ENCODE measurements at places on chromosomes 1 and 21.

DNA sequence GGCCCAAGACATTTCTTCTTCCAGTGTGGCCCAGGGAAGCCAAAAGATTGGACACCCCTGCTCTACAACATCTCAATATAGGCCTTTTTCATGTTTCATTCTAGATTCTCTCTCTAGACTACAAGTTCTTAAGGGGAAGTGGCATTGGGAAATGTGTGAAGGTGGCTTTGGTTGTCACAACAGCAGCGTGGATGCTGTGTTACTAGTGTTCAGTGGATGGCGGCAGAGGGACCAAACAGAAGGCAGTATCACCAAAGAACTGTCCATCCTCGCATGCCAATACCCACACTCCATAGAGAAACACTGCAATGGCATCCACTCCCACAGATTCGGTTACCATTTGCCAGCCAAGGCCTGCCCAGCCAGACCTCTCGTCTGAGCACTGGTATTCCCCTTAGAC lies 24.3 kb upstream of the IFNAR2 start:
- no peak for DNase-seq

DNA sequence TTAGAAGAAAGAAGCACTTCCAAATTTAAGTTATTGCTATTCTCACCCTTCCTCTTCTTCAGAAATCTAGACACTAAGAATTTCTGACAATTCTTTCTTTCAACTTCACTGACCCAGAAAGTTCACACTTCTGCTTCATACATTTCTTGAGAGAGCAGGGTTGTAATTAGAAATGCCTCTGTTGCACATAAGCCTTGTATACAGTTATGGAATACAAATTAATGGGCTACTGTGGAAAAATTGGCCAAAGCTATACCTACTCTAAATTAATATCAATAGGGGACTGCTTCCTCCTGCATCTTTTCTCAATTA lies 1.5 kb downstream of the TNFSF18 start:
- no peak for DNase-seq

GRCh38 chr21:19830446-19830845 lies 1167.8 kb upstream of the NCAM2 start:
- no peak for DNase-seq

DNA sequence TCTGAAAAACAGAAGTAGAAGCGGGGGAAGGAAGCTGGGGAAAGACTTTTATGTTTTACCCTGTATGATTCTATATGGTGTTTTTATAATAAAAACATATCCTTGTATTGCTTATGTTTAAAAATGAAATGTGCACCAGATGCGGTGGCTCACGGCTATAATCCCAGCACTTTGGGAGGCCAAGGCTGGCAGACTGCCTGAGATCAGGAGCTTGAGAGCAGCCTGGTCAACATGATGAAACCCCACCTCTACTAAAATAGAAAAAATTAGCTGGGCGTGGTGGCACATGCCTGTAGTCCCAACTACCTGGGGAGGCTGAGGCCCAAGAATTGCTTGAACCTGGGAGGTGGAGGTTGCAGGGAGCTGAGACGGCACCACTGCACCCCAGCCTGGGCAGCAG lies 155.4 kb downstream of the SMYD3 start:
- DNase-seq = no peak

DNA sequence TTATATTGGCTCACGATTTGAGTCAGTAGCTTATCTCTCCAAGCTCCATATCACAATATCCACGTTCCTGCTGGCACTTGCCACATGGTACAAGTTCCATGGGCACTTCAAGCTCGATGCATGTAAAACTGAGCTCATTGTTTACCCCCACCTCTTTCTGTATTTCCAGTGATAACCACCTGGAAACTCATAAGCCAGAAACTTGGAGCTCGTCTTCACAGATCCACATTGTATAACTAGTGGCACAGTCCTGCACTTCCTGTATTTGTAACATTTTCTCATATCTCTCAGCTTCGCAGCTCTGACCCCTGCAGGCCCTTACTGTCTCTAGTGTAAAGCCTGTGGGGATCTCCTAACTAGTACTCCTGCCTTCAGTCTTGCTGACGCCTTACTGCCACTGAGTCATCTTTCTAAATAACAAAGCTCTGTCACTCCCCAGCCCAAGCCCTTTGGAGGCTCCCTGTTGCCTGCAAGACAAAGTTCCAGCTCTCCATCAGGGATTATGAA lies 6.5 kb upstream of the C2CD4D start:
- no peak for DNase-seq

DNA sequence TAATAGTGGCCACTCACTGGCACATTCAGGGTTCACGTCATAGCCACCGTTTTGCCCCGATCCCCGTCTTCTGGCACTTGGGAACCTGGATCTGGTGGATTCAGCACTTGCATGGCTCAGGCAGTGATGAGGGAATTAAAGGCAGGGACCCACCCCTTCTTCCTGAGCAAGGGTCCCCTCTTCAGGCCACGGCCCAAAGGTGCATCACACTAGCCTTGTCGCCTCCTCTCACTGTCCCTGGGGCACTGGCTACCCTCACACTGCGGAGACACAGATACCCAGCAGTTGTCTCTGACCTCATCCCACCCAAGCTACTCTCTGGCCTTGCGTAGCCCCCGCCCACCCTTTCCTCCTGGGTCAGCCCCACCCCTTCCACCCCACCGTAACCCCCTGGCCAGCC lies 19.9 kb upstream of the LDLRAP1 start:
- no peak for DNase-seq

DNA sequence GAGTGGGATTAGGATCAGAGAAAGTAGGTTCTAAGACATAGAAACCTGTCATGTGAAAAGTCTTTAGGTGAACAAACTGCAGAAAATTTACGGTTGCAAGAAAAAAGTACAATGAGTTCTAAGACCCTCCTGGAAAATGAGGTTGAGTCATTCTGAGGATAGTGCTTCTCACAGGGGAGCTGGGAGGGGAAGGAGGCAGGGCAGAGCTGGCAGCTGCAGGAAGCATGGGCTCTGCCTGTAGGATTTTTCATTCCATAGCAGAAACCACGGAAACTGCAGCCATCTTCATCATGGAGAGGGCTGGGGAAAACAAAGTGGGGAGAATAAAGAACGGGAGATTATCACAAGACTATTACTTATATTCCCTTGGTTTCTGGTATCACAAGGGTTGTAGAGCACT lies 25.8 kb upstream of the THEM4 start:
- no peak for DNase-seq

DNA sequence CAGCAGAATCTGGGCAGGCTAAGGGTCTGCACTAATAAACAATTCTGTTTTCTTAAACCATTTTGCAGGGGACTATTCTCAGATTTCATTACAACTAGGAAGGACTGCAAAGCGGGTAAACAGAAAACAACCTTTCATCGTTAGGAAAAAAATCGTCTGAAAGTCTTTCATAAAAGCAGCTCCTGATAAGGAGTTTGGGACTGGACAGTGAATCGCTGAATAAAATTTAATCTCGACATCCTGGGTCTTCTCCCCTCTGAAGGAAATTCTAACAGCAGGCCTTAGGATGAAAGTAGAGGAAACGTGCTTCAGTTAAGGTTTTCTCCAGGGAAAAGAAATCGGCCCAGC lies 471 bp upstream of the MTF2 start:
- DNase-seq = no peak

DNA sequence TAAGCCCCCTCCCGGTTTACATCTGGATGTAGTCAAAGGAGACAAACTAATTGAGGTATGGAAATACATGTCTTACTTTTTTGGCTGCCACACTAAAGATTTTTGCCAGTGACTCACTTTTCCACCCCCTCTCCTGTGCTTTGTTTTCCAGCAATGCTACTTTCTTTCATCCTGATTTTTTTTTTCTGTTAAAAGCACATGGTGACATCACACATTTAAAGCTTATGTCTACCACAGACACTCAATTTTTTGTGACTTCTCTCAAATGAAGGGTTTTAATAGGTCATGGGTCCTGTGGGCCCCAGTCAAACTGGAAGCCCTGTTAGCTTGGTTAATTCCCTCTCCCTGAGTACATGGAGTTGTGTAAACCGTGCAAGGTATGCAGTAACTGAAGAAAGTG lies 2.2 kb downstream of the PPP1R8 start:
- peak; percentile 61 for DNase-seq

GRCh38 chr1:15342408-15342967 lies 67.2 kb upstream of the EFHD2 start:
- no peak for DNase-seq

- DNase-seq = no peak
Measured at GRCh38 chr1:145977016-145977415, 12.5 kb downstream of the POLR3GL start.

DNA sequence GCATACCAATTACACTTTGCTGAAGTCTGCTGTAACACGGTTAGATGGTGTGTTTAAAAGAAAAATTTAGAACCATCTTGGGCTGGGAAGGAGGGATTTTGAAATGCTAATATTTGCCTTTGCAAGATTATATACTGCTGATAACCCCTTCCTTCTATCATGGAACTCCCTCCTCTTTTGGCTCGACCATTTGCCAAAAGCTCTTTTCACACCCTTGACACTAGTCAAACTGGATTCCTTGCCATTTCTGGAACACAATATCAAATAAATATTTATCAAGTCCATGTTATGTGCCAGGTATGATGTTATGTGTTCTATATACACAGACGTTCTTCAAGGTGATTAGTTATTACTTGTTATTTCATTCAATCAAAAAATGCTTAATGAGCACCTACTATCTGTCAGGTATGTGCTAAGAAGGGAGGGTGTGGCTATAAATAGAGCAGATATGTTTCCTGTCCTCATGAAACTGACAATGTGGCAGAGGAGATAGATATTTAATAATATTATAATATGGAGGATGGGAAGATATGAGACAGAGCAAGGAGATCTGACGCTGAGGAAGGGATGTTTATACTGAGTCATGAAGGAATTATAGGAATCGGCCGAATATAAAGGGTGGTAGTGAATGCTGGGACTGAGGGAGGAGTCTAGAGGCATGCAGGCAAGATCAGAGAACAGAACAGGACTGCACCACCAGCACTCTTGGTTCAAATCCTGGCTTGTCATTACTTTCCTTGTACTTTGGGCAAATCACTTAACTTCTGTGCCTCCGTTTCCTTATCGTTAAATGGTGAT lies 16.1 kb upstream of the XPR1 start:
- DNase-seq = no peak

DNA sequence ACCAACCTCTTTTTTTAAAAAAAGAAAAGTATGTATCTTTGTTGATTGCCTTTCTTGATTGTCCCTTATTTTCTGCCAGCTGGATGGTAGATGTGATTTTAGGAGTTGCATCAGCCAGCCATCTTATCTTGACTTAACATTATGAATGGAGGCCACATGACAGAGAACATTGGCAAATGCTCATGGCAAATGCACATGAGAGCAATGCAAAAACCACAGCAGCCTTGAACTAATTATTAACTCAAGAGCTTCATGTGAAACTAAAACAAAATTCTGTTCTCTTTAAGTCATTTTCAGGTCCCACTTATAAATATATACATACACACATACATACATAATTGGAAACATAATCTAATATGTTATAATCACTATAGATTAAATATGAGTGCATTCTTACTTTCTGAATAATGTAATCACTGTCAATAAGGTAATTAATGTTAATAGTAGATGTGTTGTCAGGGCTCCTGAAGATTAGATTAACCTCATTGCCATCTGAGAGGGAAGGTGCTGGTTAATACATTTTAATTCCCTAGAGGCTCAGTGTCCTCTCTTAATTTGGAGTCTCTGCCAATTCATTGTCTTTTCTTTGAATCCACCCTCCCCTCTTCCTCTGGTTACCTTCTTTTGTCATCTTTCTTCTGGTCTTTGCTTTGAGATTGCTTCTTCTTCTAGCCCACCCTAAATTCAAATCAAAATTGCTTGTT lies 962.2 kb downstream of the ADGRL2 start:
- DNase-seq = no peak

DNA sequence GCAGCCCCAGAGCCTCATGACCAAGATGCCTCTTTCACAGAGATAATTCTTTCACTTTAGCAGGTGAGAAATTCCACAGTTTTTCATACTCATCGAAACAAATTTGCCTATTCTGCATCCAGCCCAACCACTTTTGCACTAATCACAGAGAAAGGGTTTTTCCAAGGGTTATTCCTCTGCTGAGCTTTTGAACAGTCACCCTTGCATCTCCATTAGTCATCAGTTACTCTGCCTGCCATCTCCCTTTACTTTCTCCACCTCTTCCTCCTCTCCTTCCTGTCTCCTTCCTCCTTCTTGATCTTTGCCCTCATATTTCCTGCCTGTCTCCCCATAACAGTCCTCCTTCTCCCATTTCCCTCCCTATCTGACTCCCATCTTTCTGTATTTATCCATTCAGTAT lies 43.9 kb downstream of the FH start:
- DNase-seq = no peak

GRCh38 chr1:97427371-97427770 lies 493.5 kb downstream of the DPYD start:
- no peak for DNase-seq

DNA sequence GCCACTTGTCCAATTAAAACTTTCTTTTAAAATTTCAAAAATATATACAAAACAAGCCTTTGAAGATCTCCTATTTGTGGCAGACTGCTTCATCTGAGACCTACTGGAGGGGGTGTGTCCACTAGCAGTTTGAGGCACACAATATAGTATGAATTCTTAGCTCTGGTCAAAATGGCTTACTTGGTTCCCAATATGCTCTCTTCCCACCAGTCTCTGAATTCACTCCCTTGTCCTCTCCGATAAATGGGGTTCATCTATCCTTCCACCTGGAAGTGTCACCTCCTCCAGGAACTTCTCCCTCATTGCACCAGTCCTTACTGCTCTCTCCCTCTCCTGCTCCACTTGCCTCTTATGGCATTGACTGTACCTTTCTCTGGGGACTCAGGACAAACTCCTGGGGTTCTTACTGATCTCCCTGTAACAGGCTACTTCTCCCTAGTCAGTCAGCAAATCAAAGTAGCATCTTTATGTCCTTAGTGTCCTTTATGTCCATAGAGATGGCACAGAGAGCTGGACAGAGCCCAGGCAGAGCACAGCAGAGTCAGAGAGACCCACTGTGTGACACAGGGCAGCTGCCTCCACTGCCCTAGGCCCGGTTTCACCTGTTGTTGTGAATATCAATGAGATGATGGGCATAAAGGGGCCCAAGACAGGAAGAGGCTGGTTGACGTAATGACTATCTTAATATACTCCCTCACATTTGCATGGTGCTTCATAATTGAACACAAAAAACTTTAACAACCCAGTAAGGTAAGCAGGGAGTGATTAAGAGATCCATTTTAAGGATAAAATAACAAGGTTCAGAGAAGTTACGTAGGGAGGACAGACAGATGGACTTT lies 3.6 kb downstream of the ASAP3 start:
- DNase-seq = no peak
